ENCODE measurements at places on chromosomes 16 and 17.

DNA sequence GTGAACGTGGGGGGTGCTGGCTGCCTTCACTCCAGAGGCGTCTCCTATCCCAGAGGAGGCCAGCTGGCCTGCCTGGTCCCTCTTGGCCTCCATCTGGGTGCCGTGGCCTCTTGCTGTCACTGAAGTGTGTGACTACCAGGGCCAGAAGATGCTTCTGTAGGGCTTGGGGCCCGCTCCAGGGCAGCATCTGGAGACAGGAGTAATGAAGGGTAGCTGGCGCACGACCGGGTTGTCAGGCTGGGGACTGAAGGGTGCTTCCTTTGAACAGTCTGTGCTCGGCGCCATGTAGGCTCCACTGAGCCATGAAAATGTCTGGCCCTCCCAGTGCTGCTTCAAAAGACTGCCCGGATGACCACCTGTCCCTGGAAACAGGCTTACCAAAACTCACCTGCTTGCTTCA is 31.3 kb downstream of the ASIC2 start:
- DNase-seq = no peak

GRCh38 chr17:70865993-70866804 is 696.9 kb downstream of the KCNJ2 start:
- DNase-seq = no peak

DNA sequence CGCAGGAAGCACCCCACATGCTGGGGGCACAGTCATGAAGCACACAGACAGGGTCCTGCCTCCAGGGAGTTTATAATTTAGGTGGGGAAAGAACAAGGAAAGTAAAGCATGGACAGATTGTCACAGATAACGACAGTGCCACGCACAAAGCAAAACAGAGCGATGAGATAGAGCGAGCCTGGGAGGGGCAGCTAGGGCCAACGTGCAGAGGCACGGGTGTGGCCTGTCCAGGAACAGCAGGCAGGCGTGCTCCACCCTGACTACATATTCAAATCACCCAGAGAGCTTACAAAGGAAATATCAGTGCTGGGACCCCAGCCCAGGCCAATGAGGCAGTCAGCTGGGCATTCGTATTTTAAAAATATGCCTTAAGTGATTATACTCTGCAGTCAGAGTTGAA is 16.8 kb downstream of the LGALS9 start:
- no peak for DNase-seq

- no peak for DNase-seq
These were observed 16.2 kb downstream of the PSMD3 start for GRCh38 chr17:39996800-39997199.

DNA sequence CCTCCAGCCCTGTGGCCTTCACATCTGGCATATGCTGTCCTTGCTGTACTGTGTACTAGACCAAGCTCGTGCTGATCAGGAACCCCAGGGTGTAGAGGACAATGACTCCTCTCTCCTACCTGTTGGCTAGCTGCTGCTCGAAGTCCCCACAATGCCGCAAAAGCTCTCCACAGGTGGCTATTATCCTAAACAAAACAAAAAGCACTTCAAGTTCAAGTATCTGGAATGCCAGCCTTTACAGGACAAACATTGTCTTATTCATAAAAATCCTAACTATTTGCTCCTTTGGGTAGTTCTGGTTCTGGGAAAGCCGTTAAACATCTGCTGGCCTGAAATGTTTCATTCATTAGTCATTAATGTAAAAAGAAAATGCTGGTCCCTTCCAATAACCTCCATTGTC is 42.8 kb downstream of the COG7 start:
- DNase-seq = no peak

- no peak for DNase-seq
These were observed 29.6 kb upstream of the MRC2 start for GRCh38 chr17:62597920-62598319.

DNA sequence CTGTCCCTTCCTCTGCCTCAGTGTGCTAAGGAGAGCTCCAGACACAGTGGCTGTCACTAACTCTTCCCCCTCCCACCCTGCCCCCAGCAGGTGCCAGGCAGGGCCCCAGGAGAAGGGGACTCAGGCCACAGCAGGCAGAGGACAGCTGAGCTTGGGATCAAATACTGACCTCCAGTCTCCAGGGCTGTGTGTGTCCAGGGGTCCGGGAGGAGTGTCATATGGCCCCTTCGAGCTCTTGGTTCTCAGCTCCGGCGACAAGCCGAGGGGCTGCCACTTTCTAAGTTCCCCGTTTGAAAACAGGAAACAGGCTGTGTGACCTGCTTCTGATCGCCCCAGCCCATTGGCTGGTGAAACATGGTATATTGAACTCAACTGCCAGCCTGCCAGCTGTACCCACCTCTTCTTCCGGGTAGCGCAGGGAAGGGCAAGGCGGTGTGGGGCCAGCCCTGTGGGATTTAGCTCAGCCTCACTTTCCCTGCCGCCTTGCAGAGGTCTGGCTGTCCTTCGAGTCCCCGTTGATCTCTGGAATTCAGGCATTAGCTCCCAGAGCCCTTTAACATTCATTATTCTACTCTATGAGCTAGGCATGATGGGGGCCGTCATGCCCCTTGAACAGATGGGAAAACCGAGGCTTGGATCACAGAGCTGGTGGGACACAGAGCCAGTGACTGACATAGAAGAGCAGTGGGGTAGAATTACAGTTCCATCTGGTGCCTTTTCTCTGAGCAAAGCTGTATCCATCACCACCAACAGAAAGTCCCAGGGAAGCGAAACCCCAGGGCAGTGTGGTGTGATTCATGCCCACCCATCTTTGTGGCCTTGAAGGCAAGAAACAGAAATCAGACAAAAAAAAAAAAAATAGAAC is at the start of gene SNX20:
TSS of gene SNX20 (minus strand) at position 292 of the 865 bp plus-strand sequence. CDS start 3,786 bp downstream, outside the sequence.
- DNase-seq = peak; percentile 76

GRCh38 chr16:72464597-72465368 is 292.8 kb upstream of the PMFBP1 start:
- DNase-seq = no peak

- DNase-seq = no peak
These were observed 338.8 kb downstream of the SEC14L1 start for GRCh38 chr17:77479372-77480198.

DNA sequence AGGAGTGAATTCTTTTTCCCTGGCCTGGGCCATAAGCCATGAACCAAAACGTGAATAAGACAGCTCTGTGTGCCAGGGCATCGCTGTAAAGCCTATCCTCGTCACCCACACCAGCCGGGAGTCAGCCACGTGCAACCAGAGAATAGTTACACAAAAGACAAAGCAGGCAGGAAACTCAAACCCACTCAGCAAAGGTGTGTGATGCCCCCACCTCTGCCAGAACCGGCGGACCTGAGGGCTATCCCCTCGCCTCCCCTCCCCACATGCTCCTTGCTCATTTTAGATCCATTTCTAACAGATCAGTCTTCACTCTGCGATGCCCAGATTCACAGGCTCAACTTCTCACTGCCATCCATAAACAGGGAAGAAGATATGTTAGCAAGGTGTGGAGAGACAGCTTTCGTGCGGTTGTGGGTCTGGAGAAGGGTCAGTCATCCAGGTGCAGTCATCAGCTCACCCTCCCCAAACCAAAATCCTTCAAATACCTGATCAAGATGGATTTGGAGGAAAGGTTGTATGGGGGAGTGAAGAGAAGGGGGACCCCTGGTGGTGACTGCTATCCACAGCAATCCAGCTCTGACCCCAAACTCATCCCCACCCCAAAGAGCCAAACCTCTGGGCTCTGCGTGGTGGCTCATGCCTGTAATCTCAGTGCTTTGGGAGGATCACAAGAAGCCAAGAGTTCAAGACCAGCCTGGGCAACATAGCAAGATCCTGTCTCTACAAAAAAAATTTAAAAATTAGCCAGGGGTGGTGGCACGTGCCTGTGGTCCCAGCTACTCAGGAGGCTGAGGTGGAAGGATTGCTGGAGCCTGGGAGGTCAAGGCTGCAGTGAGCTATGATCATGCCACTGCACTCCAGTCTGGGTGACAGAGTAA is 219.2 kb downstream of the C16orf78 start:
- peak; percentile 58 for DNase-seq

DNA sequence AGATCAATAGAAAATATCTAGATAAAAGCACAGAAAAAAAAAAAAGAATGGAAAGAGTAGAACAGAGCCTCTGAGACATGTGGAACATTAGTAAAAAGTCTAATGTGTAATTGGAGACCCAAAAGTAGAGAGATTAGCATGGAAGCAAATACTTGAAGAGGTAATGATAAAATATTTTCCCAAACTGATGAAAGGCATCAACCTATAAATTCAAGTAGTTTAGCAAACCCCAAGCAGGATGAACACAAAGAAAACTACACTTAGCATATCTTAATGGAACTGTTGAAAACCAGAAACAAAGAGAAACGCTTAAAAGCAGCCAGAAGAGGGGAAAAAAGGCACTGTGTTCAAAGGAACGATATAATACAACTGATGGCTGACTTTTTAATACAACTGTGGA is 16.4 kb downstream of the NF1 start:
- DNase-seq = no peak

- DNase-seq = no peak
These were observed 63.5 kb upstream of the PLCG2 start for GRCh38 chr16:81715358-81716196.

- DNase-seq = peak; percentile 97
These were observed 12.4 kb downstream of the ZG16B start for GRCh38 chr16:2842340-2843000.

- no peak for DNase-seq
These were observed 58.6 kb downstream of the SLC6A4 start for GRCh38 chr17:30176855-30177254.

GRCh38 chr16:3645504-3646347 is 8.8 kb upstream of the DNASE1 start:
- DNase-seq = peak; percentile 45

- DNase-seq = no peak
These were observed 5.7 kb upstream of the KCNJ12 start for GRCh38 chr17:21370430-21370829.

DNA sequence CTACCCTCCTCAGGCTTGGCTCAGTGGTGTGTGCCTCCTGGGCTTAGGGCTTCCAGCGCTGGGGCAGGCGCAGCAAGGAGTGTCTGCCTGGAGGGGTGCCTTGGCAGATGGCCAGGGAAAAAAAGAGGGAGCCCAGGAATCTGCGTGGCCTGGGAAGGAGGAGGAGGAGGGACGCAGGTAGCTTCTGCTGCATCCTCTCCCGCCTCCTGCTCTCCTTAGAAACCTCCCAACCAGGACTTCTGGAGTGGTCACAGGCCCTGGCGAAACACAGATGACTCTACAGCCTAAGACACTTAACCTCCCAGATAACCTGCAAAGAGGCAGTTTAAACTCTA is 7.3 kb upstream of the BCAR1 start:
- no peak for DNase-seq

GRCh38 chr17:6452471-6453266 is 8.4 kb downstream of the PIMREG start:
- DNase-seq = no peak

GRCh38 chr17:74780443-74781238 is 4.5 kb upstream of the NAT9 start:
- DNase-seq = no peak
